ENCODE measurements at places on chromosomes 7 and 10.
A peak's percentile ranks its signal among the peaks of the same experiment; 100 is the strongest.

GRCh38 chr7:133437544-133437943, 184.7 kb downstream of the EXOC4 start:
- no peak for DNase-seq

GRCh38 chr10:21525367-21526187, at the start of gene SKIDA1:
TSS of gene SKIDA1 (minus strand) at chr10:21525682. CDS start at chr10:21517822, 7,860 bp downstream.
- DNase-seq = peak; percentile 66

- DNase-seq = no peak
Measured at GRCh38 chr10:114261076-114261475, 22.0 kb downstream of the VWA2 start.

GRCh38 chr7:111765751-111766643, 203.7 kb upstream of the IMMP2L start:
- DNase-seq = no peak

GRCh38 chr7:151866761-151867655, 9.9 kb downstream of the PRKAG2 start:
- DNase-seq = no peak

DNA sequence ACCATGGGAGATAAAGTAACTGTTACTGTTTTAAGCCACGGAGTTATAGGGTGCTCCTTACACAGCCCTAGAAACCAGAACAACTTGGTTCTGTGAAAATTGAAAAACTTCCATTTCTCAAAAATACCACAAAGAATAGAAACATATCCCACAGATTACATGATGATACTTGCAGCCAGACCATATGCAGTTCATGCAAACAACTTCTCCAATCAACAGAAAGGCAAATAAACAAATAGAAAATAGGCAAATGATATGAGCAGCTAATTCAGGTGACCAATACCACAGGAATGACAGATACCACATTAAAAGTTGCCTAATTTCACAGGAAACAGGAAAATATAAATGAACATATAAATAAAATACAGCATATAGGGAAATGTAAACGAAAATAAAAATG, 297.5 kb downstream of the HTR7 start:
- no peak for DNase-seq

GRCh38 chr7:17297243-17297642, 1.2 kb upstream of the AHR start:
- no peak for DNase-seq

DNA sequence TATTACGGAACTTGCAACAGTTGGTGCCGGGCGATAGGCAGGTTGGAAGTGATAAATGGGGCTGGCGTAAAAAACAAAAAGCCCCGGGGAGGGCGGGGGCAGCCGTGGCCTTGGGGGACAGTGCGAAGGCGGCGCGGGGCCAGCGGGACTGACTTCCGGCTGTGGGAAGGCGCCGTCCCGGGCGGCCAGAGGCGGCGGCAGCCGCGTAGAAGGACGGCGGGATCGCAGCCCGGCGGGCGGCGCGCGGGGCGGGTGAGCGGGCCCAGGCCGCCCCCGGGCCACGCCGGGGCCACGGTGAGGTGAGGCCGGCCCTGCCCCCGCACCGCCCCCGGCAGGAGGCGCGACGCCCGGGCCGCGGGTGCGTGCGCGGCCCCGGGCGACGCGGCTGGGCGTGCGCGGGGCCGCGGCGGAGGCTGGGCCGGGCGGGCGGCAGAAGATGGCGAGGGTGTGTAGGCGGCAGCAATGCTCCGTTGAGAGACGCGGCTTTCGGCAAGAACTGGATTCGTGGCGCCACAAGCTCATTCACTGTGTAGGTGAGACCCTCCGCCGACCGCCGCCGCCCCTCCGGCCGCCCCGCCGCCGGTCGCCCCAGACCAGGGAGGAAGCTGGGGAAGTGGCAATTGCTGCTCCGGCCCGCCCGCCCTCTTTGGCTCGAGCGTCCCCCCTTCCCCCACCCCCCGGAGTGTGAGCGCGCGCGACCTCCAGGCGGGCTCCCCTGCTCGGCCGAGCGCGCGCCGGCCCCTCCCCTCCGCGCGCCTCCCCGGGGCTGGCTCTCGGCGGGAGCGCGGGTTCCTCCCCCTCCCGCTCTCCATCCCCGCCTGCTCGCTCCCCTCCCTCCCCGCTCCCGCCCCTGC, at the start of gene LCOR:
Gene LCOR, plus strand, starts transcription at position 432 of the 854 bp plus-strand sequence. CDS start 116,760 bp downstream, outside the sequence.
- DNase-seq = peak; percentile 64

DNA sequence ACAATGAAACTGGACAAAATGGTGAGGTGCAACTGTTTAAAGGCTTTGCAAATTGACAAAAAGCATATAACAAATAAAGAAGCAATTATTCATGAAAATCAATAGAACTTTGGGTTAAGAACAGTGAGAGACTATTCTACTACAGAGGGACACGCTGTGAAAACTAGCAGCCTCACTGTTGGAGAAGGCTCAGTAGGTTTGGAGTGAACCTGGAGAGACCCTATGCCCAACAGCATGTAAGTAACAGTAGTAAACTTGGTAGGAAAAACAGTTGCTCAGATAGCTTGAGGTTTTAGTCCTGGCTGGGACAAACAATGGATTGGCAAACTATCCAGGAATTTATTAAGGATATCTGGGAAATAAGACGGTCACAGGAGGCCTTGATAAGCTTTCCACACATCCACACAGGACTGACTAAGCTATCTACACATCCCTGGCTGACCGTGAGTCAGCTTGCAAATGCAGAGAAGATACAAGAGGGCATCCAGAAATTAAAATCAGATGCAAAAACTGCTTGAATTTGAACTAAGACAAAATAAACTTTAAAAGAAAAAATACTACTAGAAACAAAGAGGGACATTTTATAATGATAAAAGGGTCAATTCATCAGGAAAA, 15.9 kb downstream of the FAM149B1 start:
- DNase-seq = no peak

DNA sequence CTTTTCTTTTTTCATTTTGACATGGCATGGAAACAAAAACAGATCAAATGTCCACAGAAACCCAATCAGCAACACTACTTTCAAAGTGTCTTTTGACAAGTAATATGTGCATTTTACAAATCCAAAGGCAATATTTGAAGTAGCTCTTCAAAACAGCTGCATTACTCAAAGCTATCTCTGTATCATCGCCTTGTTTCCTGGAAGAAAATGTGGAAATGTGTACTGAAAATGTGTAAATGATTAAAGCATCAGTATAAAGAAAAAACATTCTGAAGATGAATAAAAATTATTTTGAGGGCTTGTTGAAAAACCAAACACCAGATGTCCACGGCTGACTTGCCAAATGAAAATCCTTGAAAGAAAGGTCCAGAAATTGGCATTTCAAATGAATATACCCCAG, 16.5 kb upstream of the ITGB8 start:
- no peak for DNase-seq

DNA sequence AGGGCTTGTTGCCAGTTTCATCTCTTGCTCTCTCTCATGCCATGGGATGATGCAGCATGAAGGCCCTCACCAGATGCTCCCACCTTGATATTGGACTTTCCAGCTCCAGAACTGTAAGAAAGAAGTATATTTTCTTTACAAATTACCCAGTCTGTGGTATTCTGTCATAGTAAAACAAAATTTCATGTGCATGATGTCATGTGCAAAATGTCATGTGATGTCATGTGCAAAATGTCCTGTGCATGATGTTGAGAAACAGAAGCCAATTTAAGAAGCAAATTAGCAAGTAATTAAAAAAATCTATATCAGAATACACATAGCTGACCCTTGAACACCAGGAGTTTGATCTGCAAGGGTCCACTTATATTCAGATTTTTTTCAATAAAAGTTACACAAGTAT, 56.6 kb downstream of the DNAJC1 start:
- DNase-seq = no peak

DNA sequence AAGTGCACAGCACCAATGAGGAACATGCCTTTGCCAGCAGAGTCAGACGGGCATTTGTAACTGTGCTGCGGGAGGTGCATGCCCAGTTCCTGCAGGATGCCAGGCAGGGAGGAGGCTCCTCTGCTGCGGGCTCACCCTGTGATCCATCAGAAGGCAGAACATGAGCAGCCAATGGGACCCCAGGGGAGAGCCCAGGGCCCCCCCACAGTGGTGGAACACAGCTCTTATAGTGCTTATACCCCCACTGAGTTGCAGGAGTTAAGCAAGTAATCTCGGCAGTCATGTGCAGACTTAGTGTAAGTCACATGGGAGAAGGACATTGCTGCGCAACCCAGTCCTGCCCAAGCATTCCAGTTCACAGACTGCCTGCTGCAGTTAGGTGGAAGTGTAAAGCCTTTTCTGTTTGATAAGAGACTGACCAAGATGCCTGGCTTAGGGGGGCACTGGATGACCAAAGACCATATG, 120.3 kb upstream of the TMEM106B start:
- DNase-seq = no peak

- DNase-seq = no peak
Measured at GRCh38 chr7:143172354-143172753, 10.9 kb upstream of the TAS2R39 start.

All from stimulated activated CD4-positive, alpha-beta T cell treated with anti-CD3 and anti-CD28 coated beads, Interleukin-12 subunit alpha, Interleukin-12 subunit beta, amount 100 ng/mL, for 24 hours (primary cell).